ENCODE measurements at places on chromosomes 2 and 18.

DNA sequence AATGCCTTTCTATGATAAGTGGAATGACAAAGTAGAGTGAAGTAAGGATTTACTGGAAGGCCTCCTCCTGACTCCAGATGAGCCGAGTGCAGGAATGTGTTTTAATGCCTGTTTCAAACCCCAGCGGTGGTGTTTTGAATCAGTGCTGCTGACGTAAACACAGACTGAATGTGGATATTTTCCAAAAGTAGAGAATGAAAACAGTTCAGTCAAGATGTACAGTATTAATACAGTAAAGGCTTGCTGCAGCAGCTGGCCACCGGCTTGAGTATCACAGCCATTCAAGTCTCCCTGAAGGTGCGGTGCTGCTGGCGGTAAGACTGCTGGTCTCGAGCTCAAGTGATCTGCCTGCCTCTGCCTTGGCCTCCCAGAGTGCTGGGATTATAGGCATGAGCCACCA lies 46.7 kb downstream of the ARHGAP28 start:
- DNase-seq, result no peak

DNA sequence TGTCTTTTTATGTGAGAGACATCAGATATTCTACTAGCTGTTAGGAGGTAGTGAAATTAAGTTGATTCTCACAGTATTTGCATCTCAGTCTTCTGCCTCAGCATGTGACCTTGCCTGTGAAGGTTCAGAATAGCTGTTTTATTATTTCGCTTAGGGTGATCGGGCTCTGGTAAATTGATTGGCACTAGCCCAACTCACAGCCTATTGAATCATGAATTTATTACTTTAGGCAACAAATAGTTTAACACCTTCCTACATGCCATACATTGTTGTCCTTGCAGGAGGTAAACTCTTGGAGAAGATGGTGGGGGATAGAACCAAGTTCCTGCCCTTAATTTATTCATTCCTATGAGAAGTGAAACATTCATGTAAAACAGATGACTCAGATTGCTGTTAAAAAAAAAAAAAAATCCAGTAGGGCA lies 101.9 kb downstream of the GPD2 start:
- DNase-seq, result no peak

GRCh38 chr2:237978058-237978712 lies 11.4 kb downstream of the UBE2F start:
- no peak for DNase-seq

DNA sequence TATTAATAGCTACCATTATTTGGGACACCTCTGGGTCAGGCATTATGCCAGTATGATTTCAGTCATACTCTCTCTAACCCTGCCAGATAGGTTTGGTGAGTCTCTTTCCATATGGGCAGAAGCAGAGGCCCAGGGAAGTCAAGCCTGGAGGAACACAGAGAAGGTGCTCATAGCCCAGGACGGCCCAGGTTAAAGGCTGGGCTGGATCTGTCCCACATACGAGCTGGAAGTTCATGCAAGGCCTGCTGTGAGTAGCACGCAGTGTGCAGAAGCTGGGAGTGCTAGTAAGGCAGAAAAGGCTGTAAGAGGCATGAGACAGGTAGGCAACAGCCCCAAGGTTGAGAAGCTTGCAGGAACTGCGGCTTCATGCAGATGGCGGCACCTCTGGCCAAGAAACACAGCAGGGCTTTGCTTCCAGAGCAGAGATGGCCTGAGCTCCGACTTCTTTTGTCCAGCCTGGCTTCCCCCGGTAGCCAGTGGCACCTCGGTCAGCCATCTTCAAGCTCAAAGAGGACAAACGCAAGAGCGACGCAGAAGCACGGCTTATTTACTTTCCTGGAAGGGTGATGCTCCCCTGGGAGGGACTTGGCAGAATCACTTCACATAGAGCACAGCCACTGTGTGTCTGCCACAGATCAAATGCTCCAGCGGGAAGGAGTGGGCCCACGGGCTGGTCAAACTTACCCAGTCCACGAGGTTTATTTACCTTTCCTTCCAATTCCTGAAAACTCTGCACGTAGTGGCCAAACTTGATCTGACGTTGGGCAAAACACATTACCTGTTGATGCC lies 58.5 kb upstream of the MAP4K4 start:
- no peak for DNase-seq

DNA sequence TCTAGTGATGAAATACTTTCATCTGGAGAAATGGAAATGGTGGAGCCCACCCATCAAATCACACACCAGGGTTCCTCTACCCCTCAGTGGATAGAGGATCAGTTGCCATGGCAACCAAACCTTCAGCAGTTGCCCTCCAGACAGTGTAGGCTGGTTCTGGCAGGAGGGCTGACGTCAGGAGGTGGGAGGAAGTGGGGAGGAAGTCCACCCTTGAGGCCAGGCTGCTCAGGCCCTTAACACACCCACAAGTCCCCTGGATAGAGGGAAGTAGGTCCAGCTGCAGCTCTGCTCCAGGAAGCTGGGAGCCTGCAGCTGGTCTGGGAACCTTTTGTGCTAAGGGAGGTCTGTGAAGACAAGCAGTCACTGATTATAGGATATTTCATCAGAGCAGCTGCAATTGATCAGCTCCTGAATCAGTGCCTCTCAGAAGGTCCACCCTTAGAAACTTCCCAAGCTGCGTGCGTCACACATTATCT lies 186.6 kb downstream of the MTX2 start:
- DNase-seq, result peak; percentile 22

GRCh38 chr2:16285813-16286510 lies 345.6 kb downstream of the MYCN start:
- DNase-seq, result no peak

- DNase-seq, result no peak
Observed at GRCh38 chr2:172198908-172199307, 96.2 kb upstream of the DLX2 start.

- DNase-seq, result no peak
Observed at GRCh38 chr2:85111819-85112281, 21.3 kb upstream of the TCF7L1 start.

DNA sequence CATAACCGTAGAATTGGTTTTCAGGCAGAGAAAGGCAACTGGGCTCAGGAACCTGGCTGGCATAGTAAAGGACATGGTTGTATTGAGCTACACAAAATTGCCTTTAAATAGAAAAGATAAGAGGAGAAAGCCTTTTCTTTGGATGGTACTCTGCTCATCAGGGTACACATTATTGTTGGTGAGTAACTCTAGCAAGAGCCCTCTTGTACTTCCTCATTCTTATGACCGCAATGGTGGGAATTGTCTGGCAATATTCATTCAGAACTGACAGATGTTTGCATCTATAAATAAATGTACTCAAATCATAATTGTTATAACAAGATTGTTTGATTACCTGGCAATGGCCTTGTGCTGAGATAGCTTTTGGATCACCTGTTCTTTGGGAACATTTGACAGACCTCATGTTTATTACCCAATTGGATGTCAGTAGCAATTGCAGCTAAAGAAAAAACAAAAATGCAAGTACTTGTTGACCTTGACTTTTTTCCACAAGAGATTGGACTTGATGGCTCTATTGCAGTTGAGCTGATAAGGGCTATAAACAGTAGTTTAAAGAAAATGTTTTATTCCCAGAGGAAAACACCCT lies 43.9 kb downstream of the MEIS1 start:
- DNase-seq, result no peak

All from NCI-H510A (cell line).